Right atrium auricular region (tissue), 2 donors: ENCODE measurements at places on chromosomes 7 and 10. TPM values are rescaled to one million over a fixed set of nuclear protein-coding genes. Genes with fewer than 3 reads are reported as not detected.

The C7orf33 gene
- not detected for total RNA-seq

The JAKMIP3 gene
- 0.20 TPM for total RNA-seq

DNA sequence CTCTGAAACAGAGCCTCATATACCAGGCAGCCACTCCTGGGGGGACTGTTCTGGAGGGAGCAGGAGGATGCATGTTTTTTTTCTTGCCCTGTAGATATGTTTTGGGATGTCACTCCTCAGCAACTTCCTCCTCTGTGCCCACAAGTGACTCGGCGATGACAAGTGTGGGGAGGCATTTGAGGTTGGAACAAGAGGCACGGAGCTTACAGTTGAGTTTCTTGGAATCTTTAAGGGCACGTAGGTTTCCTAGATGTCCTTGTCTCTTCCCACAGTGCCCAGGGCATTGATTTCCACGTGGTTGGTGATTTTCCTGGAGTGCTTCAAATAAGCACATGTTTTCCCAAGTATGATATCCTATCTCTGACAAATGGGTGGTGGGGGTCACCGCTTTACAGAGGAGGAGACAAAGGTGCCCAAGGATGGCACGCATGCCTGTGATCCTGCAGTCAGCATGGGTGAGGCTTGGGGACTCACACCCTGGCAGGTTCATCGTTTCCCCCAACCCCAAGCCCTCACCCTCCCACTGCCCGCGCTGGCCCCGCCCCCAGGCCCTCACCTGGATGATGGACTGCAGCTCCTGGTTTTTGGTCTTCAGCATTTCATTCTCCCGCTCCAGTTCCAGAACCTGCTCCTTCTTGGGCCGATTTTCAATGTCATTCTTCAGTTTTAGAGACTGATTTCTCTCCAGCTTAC is 95.2 kb upstream of the GNA12 start:
- no peak for DNase-seq
- H3K27ac ChIP-seq: no peak overlapping the region
- no peaks in the 10 kb centered on the region for H3K4me1 ChIP-seq

DNA sequence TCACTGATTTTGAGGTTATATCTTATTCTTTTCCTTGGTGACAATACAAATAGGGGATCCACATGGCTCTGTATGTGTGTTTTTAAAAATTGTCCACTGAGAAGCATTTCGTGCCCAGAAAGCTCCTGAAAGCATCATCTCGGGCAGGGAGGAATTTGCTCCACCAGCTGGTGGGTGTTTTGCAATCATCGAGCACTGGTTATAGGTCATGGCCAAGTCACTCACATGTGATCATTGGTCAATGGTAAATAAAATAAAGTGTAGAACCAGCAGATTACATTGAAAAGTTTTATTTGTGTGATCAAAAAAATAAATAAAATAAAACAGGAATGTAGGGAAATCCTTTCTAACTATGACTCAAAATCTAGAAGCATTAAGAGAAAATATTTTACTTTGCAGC is 23.0 kb upstream of the SNX13 start:
- H3K4me3 ChIP-seq: no peak overlapping the region
- H3K27ac ChIP-seq: no peak overlapping the region
- no peaks in the 10 kb centered on the region for H3K27me3 ChIP-seq
- H3K4me1 ChIP-seq: no peaks in the 10 kb centered on the region

The CPN1 gene
- not detected for total RNA-seq
